ENCODE measurements at places on chromosomes 6 and 20.

DNA sequence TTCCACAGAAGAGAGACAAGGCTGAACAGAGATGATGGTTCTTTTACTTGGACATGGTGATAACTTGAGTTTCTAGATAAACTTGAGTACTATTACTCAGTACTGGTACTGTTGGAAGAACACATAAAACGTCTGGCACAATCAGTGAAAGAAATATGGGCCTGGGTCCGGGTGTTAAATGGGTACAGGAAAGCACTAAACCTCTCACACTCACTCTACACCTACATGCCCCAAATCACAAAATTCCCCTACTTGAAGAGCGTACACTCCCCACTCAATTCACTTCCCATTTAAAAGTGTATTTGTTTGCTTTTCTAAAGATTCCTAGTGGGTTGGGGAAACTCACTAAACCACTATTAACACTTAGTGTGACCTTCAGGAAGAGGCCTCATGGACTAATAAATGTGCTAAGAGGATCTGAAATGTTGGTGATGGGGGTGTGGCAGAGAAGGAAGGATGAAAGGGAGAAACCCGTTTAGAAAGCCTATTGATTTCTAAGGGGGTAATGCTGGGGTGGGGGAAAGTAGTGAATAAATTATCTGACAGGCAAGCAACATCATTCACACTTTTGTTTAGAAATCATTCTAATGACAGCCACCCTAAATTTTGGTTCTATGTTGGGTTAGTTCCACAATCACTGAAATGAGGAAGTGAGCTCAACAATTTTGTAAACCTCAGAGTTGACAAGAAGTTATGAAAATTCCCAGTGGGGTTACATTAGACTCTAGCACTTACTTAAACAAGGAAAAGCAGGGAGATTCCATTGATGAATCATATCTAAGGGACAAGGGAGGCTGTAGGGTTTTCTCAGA is 222.6 kb upstream of the MARCKS start:
- no peaks in the 10 kb centered on the region for H3K36me3 ChIP-seq
- no peak for DNase-seq
- H3K4me3 ChIP-seq: no peak overlapping the region
- H3K27me3 ChIP-seq: no peaks in the 10 kb centered on the region
- H3K27ac ChIP-seq: no peak overlapping the region

- no peaks in the 10 kb centered on the region for H3K36me3 ChIP-seq
- H3K27me3 ChIP-seq: no peaks in the 10 kb centered on the region
- no peak for DNase-seq
- no peak overlapping the region for H3K4me3 ChIP-seq
- H3K27ac ChIP-seq: no peak overlapping the region
These were observed 50.6 kb downstream of the BPIFB1 start for GRCh38 chr20:33333616-33334015.

GRCh38 chr6:139054001-139054400 is 25.5 kb downstream of the ABRACL start:
- no peak overlapping the region for H3K4me3 ChIP-seq
- H3K36me3 ChIP-seq: no peaks in the 10 kb centered on the region
- DNase-seq: no peak
- H3K4me1 ChIP-seq: peaks cover 2% of the 10 kb centered on the region
- no peaks in the 10 kb centered on the region for H3K27me3 ChIP-seq

- H3K27me3 ChIP-seq: no peaks in the 10 kb centered on the region
- H3K36me3 ChIP-seq: no peaks in the 10 kb centered on the region
- DNase-seq: no peak
- no peak overlapping the region for H3K27ac ChIP-seq
These were observed 3.8 kb downstream of the TBC1D32 start for GRCh38 chr6:121330516-121330915.

- H3K27ac ChIP-seq: no peak overlapping the region
- no peaks in the 10 kb centered on the region for H3K4me1 ChIP-seq
- no peak overlapping the region for H3K4me3 ChIP-seq
- H3K36me3 ChIP-seq: no peaks in the 10 kb centered on the region
- H3K27me3 ChIP-seq: no peaks in the 10 kb centered on the region
- no peak for DNase-seq
These were observed 365.1 kb downstream of the ZFAND3 start for GRCh38 chr6:38184585-38185080.

- DNase-seq: no peak
- peaks cover 15% of the 10 kb centered on the region for H3K36me3 ChIP-seq
These were observed 34.0 kb downstream of the ITCH start for GRCh38 chr20:34397096-34397495.

GRCh38 chr20:31894980-31895675 is 24.7 kb downstream of the TTLL9 start:
- peak overlapping the region; percentile 24 for H3K4me3 ChIP-seq
- H3K27ac ChIP-seq: peak overlapping the region; percentile 56
- H3K4me1 ChIP-seq: peaks cover 3% of the 10 kb centered on the region

DNA sequence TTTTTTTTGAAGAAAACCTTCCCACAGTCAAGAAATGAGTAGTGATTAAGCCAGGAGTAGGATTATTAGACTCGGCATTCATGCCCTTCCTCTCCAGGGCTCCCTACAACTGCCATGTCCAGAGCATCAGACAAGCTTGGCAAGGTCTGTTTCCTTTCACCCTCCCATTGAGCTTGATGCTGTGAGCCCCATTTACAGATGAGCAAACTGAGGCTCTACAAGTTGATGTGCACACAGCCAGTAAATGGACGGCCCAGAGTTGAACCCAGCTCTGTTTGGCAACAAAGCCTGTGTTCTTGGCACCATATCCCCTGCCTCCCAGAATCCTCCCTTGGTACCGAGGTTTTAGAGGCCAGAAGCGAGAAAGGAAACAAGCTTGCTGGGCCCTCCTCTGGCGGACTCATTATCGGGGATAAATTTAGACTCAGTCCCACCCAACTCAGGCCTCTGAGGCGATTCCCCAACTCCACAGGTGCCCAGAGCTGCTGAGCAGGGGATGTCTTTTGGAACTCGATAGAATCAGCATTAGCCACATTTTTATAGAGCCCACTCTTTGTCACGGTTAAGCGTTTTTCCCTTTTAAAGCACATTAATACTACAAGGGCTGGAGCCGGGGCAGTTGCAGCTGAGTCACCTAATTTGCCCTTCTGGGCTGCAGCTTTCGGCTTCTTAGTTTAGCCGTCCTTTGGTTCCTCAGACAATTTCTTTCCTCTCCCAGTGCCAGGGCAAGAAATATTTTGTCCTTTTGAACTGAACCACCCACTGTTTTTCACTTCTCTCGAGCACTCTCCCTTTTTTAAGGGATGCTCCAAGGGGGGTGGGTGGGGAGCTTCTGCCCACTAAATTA is 23.0 kb upstream of the NFATC2 start:
- no peak for DNase-seq
- H3K4me1 ChIP-seq: peaks cover 61% of the 10 kb centered on the region
- no peaks in the 10 kb centered on the region for H3K27me3 ChIP-seq
- peak overlapping the region; percentile 45 for H3K4me3 ChIP-seq

GRCh38 chr20:57326667-57327455 is 2.7 kb upstream of the SPO11 start:
- no peak overlapping the region for H3K27ac ChIP-seq
- H3K27me3 ChIP-seq: no peaks in the 10 kb centered on the region
- H3K4me3 ChIP-seq: no peak overlapping the region
- no peaks in the 10 kb centered on the region for H3K4me1 ChIP-seq

DNA sequence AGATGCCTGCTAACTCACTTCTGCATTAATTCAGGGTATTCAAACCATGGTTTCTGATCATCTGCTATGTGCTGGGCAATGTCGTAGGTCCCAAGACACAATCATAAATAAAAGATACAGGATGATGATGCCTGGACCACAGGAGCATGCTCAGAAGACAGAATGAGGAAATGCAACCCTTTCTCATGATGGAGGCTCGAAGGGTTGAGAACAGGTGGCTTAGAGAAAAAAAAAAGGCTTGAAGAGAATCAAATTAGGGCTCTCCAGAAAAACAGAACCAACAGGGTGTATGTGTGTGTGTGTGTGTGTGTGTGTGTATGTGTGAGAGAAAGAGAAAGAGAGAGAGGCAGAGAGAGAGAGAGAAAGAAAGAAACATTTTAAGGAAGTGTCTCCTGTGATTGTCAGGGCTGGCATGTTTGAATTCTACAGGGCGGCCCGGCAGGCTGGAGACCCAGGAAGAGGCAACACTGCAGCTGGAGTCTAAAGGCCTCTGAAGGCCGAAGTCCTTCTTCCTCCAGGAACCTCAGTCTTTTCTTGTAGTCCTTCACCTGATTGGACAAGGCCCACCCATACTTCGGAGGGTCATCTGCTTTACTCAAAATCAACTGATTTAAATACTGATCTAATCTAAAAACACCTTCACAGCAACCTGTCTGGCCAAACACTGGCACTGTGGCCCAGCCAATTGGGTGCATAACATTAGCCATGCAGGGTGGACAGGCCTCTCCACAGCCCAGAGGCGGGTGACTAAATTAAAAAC is 143.8 kb downstream of the ERMARD start:
- no peaks in the 10 kb centered on the region for H3K36me3 ChIP-seq
- DNase-seq: no peak
- no peaks in the 10 kb centered on the region for H3K4me1 ChIP-seq
- no peak overlapping the region for H3K4me3 ChIP-seq
- no peaks in the 10 kb centered on the region for H3K27me3 ChIP-seq

DNA sequence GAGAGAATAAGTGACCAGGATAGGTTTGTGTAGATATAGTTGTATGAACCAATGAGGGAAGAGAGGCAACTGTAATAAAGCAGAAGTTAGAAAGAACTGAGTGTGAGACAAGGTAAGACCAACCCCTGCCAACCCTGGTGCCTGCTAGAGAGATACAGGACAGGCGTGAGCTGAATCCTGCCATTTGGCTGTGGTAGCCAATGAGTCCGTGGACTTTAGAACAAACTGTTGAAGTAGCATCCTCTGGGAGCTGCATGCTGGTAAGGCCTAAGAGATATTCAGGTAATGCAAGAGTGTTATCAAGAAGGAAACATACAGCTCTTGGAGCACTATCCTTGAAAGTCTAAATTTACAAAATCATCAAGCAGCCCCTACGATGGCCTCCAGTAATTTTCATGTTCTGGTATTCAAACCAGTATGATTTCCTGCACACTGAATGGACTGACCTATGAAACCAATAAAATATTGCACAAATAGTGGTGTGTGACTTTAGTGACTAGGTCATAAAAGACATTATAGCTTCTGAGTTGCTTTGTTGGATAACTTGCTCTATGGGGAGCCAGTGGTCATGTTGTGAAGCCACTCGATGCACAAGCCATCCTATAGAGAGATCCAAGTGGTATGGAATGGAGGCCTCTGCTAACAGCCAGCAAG is 24.0 kb downstream of the BTBD3 start:
- no peak for DNase-seq
- H3K27ac ChIP-seq: no peak overlapping the region
- no peaks in the 10 kb centered on the region for H3K27me3 ChIP-seq
- H3K4me1 ChIP-seq: no peaks in the 10 kb centered on the region
- no peak overlapping the region for H3K4me3 ChIP-seq
- no peaks in the 10 kb centered on the region for H3K36me3 ChIP-seq

DNA sequence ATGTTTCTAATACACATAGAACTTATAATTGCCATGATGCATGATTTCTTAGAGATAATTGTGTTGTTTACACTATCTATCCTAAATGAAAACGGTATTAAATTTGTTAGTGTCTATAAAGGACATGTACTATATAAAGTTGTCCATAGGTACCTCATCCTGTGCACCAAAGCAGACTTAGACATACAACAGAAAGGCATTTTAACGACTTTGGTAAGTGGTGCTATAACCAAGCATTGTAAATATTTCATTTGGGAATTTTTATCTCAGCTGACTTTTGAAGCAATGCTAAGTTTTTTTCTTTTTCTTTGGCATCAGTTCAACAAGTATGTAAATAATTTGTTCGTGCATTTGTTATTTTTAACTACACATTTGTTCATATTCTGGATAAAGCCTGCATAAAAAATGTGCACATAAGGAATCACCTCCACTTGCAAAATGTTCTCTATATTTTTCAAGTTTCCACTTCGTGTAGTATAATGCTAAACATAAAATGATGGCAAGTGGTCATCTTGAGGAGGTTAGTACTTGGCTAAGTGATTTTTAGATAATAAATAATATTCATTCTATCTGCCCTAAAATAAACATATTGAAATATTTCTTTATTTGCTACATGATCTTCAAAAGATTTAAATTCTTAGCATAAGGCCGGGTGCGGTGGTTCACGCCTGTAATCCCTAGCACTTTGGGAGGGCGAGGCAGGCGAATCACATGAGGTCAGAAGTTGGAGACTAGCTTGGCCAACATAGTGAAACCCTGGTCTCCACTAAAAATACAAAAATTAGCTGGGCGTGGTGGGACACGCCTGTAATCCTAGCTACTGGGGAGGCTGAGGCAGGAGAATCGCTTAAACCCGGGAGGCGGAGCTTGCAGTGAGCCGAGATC is 6.3 kb upstream of the GJA1 start:
- H3K27ac ChIP-seq: no peak overlapping the region
- H3K36me3 ChIP-seq: no peaks in the 10 kb centered on the region
- peaks cover 5% of the 10 kb centered on the region for H3K4me1 ChIP-seq
- DNase-seq: no peak
- no peak overlapping the region for H3K4me3 ChIP-seq

GRCh38 chr20:34627458-34627857 is 49.4 kb downstream of the PIGU start:
- no peaks in the 10 kb centered on the region for H3K4me1 ChIP-seq
- H3K27ac ChIP-seq: no peak overlapping the region
- no peak overlapping the region for H3K4me3 ChIP-seq
- no peaks in the 10 kb centered on the region for H3K36me3 ChIP-seq
- H3K27me3 ChIP-seq: no peaks in the 10 kb centered on the region

GRCh38 chr6:28205879-28206278 is 19.2 kb upstream of the ZSCAN9 start:
- peaks cover 15% of the 10 kb centered on the region for H3K27me3 ChIP-seq
- no peak for DNase-seq
- H3K4me3 ChIP-seq: no peak overlapping the region
- no peaks in the 10 kb centered on the region for H3K36me3 ChIP-seq

DNA sequence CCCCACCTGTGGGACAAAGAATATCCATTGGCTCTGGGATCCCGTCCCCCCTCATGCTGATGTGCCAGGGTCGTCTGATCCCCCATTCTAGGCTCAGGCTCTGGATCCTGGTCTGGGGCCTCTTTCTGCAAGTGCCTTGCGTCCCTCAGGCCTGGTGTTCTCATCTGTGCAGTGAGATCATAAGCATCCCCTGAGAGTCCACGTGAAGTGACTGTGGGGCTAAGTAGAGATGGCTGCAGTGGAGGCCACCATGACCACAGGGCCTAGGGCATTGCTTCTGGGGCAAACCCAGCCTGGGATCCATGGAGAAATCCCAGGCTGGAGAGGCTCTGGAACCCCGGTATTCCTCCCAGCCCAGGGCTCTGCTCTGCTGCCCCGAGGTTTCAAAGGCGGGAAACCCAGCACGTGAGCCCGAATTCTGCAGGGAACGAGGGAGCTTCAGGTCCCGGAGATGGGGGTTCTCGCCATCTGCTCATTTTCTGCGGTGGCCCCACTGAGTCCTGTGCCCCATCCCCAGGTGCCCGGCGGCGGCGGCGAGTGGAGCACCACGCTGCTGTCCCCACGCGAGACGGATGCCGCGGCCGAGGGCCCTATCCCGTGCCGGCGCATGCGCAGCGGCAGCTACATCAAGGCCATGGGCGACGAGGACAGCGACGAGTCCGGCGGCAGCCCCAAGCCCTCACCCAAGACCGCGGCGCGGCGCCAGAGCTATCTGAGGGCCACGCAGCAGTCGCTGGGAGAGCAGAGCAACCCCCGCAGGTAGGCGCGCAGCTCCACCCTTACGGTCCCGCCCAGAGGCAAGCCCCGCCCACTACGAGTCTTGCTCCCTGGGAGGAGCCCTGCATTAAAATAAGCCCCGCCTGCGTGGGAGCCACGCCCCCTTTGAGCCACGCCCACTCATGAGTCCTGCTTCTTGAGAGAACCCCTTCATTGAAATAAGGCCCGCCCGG is 105.5 kb upstream of the MYL9 start:
- H3K36me3 ChIP-seq: no peaks in the 10 kb centered on the region
- H3K4me1 ChIP-seq: peaks cover 4% of the 10 kb centered on the region
- H3K4me3 ChIP-seq: peak overlapping the region; percentile 70
- no peaks in the 10 kb centered on the region for H3K27me3 ChIP-seq
